Hypothalamus (tissue), 51 donors: ENCODE measurements at places on chromosomes 5 and 9.

- no peak for DNase-seq
These were observed 167.1 kb upstream of the PHYKPL start for GRCh38 chr5:178399701-178400095.

- no peak for DNase-seq
These were observed 49.6 kb downstream of the LHFPL2 start for GRCh38 chr5:78598973-78599372.

DNA sequence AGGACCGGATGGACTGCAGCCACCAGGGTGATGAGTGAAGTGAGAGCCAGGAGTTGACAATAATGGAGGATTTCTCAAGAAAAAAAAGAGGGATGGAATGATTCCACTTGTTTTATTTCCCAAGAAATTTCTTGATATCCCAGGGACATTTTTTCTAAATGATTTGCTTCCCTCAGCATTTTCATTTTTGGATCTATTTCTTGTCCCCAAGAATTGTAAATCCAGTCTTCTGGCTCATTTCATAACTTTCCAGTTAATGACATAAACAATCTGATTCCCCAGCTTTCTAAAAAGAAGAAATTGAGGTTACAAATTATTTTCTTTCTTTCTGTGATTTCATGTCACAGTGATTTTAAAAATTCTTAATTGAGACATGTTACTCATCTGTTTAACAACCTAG lies 446.5 kb downstream of the PRR16 start:
- no peak for DNase-seq

DNA sequence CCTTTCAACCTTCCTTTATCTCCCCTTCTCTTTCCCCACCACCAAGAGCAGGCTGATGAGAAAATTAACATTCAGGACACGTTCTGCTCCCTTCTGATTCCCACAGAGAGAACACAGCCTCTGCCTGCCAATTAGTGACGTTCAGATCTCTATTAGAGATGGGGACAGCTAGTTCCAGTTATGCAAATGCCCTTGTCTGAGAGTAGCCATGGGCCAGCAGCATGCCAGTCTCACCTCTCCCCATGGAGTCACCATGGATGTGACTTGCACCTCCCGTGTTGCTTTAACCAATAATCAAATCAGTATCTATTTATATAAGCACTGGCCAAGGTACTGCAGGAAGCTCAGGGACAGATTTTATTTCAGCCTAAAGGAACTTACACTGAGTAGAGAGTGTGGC lies 61.3 kb downstream of the KCNIP1 start:
- DNase-seq, result no peak

DNA sequence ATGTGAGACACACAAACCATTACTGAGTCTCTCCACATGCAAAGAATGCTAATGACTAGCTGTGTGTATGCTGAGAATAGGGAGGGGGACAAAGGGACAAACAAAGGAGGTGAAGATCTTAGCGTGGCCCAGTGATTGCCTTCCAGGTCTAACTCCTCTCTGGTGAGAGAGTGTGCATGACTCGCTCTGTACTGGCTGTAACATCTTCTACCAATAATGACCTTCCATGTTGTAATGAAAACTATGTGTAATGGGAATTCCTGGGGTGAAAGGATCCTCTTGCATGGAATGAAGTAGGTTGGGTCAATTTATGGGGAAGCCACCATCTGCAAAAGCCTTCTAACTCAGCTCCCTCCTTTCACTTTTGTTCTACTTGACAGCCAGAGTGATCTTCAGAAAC lies 24.4 kb upstream of the GPR151 start:
- DNase-seq, result no peak

DNA sequence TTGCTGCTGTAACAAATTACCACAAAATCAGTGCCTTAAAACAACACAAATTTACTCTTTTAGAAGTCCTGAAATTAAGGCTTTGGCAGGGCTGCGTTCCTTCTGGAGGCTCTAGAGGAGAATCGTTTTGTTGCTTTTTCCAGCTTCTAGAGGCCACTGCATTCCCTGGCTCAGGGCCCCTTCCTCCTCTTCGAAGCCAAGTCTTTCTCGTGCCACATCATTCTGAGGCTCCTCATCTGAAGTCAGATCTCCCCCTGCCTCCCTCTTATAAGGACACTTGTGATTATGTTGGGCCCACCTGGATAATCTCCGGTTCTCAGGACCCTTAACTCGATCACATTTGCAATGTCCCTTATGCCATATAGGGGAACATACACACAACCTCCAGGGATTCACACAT lies 48.0 kb downstream of the SLC22A5 start:
- no peak for DNase-seq

DNA sequence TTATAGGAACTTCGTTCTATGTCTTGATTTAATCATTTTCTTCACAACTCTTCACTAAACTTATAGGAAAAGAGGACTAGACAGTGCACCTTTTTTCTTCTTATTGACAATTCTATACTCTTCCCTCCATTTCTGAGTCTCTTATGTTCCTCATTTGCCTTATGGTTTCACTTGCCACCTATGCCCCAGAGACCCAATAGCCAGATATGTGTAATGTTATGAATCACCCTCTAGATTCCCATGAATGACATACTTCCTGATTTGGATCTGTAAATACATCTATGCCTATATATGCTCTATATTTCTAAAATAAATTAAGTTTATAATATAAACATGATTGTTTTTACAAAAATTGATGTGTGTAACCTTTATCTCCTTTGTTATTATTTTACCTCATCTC lies 514.1 kb upstream of the MEF2C start:
- no peak for DNase-seq

GRCh38 chr5:76714751-76715485 lies 1.0 kb upstream of the F2R start:
- DNase-seq, result no peak

- no peak for DNase-seq
These were observed 44.1 kb downstream of the FBXL7 start for GRCh38 chr5:15544039-15544438.

- no peak for DNase-seq
These were observed 95.0 kb downstream of the NR6A1 start for GRCh38 chr9:124676159-124676551.

GRCh38 chr5:87361031-87361445 lies 51.7 kb downstream of the CCNH start:
- DNase-seq, result no peak

DNA sequence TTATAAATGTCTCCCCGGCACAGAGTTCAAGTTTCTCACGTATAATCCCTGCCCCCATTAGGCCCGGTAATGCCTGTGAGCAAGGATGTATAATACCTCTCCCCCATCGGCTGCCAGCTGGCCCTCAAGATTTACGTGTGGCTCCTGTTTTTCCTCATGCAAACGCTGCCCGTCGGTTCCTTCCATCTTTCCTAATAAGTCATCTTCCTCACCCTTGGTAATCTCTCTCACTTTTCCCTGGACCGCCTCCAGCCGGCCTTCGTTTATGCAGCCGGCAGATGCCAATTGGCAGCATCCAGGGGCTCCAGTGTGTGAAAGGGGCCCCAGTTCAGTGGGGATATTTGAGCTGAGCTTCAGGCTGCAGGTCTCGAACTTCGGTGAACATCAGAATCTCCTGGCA lies 86.5 kb upstream of the NEURL1B start:
- DNase-seq, result no peak
